ENCODE measurements at places on chromosomes 5 and 9.

GRCh38 chr9:130058154-130058553 lies 4.4 kb downstream of the GPR107 start:
- DNase-seq: no peak

- no peak for DNase-seq
Measured at GRCh38 chr5:180823940-180824629, 21.5 kb upstream of the MGAT1 start.

- no peak for DNase-seq
Measured at GRCh38 chr9:71446473-71447411, 321.6 kb downstream of the CEMIP2 start.

GRCh38 chr5:32435383-32435782 lies 9.2 kb downstream of the ZFR start:
- no peak for DNase-seq

DNA sequence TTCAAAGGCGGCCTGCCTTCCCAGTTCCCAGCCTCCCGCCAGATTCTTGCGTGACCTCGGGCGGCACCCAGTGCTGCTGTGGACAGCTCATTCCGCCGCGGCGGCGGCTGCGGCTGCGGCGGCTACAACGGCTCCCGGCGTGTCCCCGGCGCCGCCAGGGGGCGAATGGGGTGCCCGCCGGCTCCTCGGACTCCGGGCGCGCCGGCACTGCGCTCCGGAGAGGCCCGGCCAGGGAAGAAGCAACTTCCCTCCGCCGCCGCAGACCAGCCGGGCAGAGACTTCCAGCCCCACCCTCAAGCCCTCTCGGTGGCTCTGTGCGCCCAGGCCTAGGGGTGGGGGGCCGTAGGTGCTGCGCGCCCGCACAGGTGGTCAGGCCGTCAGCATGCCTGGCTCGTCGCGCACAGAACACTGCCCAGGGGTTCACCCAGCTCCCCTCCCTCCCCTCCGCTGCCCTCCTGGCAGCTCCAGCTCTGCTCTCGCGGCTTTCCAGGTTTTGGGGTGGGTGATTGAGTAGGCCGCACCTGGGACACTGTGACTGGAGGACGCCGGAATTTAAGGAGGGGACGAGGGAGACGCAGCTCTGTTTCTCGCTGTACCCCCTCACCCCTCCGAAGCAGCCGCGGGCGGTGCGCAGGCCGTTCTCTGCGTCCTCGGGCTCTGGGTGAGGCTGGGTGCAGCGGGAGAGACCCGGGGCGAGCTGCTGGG lies 20.2 kb downstream of the IGIP start:
- DNase-seq: peak; percentile 40

DNA sequence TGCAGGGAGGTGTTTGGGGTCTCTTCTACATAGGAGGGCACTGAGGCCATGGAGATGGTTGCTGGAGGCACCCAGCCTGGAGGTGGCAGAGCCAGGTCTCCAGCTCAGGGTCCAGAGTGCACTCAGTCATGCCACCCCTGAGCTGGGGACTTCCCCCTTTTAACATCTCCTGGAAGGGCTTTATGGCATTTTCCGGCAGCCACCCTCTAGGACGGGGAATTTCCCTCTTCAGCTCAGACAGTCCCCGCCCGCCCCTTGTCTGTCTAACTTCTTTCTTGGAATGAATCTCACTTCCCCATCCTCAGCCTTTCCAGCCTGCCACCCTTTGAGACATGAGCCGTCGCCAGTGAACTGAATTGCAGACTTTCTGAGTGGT lies 49.9 kb downstream of the COL15A1 start:
- peak; percentile 14 for DNase-seq
